ENCODE measurements at places on chromosomes 16 and 17.

- DNase-seq, result no peak
Observed at GRCh38 chr17:41773731-41774193, 12.7 kb downstream of the JUP start.

DNA sequence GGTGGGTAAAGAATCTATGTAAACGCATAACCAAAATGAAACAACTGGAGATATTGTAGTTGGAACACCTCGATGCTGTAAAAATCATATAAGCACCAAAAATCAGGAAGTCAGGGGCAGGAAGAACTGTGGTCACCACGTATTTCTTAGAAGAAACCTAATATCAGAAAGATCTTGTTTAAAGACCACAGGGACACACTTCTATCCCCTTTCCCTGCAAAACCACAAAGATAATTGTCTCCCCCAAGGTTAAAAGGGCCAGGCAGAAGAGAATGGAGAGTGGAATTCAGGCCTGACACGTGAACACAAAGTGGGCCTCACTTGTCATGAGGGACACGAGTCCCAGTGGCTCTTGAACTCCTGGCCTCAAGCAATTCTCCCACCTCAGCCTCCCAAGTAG is 68.1 kb downstream of the GSG1L start:
- DNase-seq, result no peak

GRCh38 chr16:14608111-14608566 is 21.9 kb downstream of the PARN start:
- DNase-seq, result no peak

GRCh38 chr16:85420501-85421337 is 192.4 kb upstream of the GSE1 start:
- peak; percentile 7 for DNase-seq

- peak; percentile 58 for DNase-seq
Observed at GRCh38 chr17:7220593-7221277, 997 bp downstream of the ACADVL start.

DNA sequence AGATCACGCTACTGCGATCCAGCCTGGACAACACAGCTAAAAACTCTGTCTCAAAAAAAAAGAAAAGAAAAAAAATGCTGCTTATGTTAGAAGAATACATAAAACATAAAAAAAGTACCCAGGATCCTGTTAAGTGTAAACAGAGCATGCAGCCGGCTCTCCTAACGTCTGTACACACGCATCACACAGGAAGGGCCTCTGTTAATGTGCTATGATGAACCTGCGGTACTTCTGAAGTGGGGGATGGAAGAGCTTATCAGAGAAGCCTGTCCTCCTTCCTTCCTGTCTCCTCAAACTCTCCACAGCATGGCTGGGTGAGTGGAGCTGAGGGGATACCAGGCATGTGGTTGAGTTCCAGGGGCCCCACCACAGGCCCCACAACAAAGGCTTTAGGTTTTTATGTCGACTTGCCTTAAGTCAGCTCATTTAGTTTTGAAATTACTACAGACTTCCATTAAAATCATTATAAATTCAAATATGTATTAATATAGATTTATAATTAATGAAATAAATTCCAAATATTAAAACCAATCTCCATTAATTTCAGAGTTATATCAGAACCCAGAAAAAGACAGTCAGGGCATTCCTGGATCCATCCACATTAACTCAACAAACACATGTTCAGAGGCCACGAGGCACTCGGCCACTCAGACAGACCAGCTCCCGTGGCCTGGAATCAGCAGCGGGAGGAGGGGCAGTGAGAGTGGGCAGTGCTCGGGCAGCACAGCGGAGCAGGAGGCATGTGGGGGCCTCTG is 11.7 kb downstream of the CCDC57 start:
- no peak for DNase-seq

GRCh38 chr16:11624636-11625607 is 38.2 kb upstream of the LITAF start:
- no peak for DNase-seq

- DNase-seq, result peak; percentile 68
Observed at GRCh38 chr17:82754297-82755208, 2.7 kb downstream of the TBCD start.

- no peak for DNase-seq
Observed at GRCh38 chr17:79742951-79743476, 12.3 kb downstream of the ENPP7 start.

Measured in renal cortical epithelial cell (primary cell).